Cerebellar cortex (tissue), 1 donor: ENCODE measurements at places on chromosomes 7 and 10.

GRCh38 chr10:6216916-6217315 lies 14.2 kb downstream of the PFKFB3 start:
- no peak for DNase-seq

- no peak for DNase-seq
Measured at GRCh38 chr10:52129410-52130178, 184.5 kb upstream of the DKK1 start.

- no peak for DNase-seq
Measured at GRCh38 chr7:96440328-96440727, 118.4 kb upstream of the SLC25A13 start.

DNA sequence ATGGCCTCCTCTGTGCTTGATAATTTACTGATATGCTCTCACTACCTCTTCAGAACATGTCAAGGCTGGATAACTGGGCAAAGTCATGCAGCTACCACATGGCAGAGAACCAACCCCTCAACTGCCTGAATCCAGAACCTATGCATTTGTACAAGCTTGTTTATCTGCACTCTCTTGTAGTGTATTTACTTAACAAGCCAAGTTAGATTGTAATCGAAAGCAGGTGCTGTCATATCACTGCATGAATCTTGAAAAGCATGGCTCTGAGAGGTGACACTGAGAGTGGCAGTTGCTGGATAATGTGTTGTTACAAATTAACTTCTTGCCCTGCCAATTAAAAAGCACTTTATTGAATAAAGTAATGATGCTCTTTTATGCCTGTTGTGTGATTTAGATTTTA lies 588.6 kb downstream of the NRG3 start:
- DNase-seq = no peak

- DNase-seq = no peak
Measured at GRCh38 chr7:41847151-41847550, 144.3 kb upstream of the INHBA start.

DNA sequence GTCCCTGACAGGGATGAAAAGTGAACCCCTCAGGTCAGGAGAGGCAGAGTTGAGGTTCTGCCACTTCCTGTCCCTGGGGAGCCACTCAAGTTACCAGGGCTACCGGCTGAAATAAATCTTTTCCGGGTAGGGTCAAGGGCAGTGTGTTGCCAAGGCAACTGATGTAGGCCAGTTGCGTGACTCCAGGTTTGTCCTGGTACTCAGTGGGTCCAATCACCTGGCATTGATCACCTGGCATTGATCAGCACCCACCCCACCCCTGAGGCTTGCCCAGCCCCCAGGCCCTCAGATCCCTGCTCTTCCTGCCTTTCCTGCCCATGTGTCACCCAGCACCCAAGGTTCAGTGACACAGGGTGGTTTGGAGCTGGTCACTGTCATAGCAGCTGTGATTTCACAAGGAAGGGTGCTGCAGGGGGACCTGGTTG lies 5.9 kb downstream of the SAP25 start:
- no peak for DNase-seq

DNA sequence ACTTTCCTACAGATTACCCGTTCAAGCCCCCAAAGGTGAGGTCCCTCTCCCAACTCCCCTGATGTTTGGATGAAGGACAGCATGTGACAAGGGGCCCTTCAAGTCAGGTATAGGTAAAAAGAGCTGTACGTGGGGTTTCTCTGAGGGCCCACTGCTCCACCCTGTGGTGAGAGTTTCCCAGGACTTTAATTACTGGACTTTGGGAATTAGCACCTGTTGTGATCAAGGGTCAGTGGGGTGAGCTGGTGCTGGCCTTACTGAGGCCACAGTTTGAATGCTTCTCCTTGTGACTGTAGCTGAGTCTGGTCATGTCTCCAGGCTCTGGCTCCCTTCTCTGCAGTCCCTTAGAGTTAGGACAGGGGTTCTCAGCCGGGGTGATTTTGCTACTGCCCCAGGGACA lies 16.8 kb downstream of the UBE2D4 start:
- no peak for DNase-seq

- DNase-seq = no peak
Measured at GRCh38 chr7:98418636-98419315, 17.9 kb upstream of the BAIAP2L1 start.

DNA sequence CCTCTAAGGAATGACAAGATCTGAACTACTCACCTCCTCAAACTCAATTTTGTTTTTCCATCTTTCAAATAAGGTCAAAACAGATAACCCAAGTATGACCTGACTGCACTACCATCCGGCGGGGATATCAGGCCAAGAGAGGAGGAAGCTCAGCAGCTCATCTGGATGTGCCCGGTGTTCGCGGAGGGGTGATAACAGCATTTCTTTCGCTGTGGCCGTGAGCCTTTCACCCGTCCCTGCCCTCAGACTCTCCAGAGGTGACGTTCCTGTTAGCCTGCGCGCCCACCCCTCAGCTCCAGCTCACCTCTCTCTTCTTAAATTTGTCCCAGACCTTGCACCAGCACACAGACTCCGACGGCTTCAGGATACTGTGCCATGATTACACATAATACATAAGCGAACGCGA lies 526 bp downstream of the ZNF248 start:
- DNase-seq = peak; percentile 35

DNA sequence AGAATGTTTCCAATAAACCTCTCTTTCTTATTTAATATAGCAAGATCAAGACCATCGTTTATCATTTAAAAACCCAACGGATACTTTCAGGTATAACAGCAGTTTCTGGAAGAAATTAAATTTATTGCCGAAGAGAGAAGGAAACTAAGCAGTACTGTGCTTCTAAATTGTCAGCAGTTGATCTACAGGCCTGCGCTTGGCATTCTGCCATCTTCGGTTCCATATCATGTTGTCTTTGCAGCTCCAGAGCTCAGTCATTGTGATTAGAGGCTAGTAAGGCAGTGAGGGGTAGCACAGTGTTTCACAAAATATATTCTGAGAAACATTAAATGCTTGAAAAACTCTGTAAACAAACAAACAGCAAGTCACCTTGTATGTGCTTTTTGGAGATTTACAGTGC lies 301.3 kb downstream of the REEP3 start:
- DNase-seq = no peak

DNA sequence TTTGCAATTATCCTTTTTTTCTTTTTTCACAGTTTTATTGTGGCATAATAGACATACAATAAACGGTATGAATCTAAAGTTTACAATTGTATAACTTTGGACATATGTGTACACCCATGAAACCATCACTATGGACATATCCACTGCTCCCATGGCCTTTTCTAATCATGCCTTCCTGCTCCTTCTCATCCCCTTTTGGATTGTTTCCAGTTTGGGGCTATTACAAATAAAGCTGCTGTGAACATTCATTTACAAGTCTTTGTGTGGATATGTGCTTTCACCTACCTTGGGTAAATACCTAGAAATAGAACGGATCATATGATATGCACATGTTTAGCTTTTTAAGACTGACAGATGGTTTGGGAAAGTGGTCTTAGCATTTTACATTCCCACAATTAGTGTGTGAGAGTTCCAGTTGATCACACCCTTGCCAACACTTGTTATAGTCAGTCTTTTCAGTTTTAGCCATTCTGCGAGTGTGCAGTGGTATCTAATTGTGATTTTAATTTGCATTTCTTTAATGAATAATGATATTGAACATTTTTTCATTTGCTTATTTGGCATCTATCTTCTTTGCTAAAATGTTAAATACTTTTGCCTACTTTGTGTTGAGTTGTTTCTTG lies 120.9 kb upstream of the KAT6B start:
- DNase-seq = no peak

DNA sequence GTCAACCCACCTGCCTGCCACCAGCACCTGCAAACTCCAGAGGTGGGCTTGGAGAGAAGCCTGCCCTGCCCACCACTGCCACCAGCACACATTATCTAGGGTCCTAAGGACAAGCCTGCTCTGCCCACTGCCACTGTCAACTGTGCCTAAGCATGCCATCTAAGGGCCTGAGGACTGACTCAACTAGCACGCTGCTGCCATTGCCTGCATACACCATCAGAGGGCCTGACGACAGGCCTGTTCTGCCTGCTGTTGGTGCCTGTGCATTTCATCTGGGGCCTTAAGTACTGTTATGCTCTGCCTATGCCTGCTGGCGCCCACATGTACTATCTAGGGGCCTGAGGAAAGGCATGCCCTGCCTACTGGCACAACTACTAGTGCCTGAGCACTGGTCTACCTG lies 27.0 kb upstream of the LRRD1 start:
- no peak for DNase-seq

GRCh38 chr10:16689227-16689626 lies 128.0 kb downstream of the RSU1 start:
- DNase-seq = no peak

DNA sequence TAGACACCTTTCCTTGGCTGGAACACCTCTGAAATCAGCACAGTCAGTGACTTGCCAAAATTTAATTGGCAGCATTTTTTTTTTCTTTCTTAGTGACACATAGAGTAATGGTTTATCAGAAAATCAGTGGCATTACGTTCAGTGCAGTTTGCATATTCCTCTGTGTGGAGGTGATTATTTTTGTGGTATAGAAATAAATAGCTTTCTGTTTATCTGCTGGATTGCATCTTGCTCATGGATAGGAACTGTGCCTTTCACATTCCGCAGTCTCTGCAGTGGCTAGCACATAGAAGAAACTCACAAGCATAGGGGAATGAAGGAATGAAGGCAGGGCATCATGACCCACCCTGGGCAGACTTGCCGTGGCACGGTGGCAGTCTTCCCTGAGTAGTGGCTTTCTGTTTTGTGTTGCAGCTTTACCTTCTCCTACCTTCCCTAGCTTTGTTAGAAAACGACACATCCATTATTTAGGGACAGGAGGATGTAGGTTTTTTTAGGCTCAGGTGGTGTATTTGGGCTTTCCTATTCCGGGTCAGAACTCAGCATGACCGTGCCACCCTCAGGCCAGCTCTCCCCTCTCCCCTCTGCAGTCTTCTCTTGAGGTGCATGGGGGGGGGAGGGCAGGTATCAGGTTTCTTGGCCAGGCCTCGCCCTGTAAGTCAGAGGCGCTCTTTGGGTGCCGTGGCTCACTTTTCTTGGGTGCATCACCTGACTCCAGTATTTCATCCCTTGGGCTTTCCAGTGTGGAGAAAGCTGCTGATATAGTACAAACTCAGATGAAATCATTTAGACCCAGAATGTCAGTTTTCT lies 112.5 kb upstream of the GJD4 start:
- DNase-seq = no peak

GRCh38 chr10:130764651-130765050 lies 546.9 kb downstream of the TCERG1L start:
- no peak for DNase-seq

GRCh38 chr10:6275022-6275997 lies 72.6 kb downstream of the PFKFB3 start:
- peak; percentile 14 for DNase-seq

- DNase-seq = no peak
Measured at GRCh38 chr7:97270280-97270679, 152.8 kb downstream of the SDHAF3 start.

- DNase-seq = no peak
Measured at GRCh38 chr7:66769833-66770512, 29.4 kb downstream of the RABGEF1 start.

DNA sequence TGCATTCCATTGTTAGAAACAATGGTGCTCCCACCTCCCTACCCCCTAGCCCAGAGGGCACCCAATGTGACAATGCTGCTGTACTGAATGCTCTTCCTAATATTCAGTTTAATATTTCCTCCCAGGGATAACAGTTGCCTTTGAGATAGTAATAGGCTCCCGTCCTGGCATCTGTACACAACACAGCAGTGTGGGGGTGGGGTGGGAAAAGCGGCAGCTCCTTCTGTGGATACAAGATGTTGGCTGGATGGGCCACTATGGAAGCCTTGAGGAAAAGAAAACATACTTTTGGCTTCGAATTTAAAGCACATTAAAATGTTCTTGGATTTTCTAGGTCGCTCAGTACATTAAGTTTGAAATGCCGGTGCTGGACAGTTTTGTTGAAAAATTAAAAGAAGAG lies 9.2 kb upstream of the ZNF22 start:
- no peak for DNase-seq

DNA sequence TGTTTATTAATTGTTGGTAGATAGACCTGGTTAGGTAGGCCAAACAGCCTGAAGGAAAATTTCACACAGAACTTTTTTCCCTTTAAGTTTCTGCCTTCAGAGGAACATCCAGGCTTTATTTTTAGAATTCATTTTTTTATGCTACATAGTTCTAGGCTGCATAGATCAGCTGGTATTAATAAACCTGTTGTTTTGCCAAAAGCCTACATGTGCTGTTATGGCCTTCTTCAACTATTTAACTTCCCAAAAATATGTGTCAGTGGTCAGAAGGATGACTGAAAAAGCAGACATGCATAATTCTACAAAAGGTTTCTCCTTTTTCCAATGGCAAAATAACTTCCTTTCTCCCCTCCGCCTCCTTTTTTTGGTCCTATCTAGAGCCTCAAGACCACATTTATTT lies 303.0 kb upstream of the DKK1 start:
- no peak for DNase-seq

- no peak for DNase-seq
Measured at GRCh38 chr7:113892818-113893217, 26.0 kb downstream of the PPP1R3A start.

GRCh38 chr7:145434811-145435210 lies 599.0 kb upstream of the TPK1 start:
- no peak for DNase-seq

- no peak for DNase-seq
Measured at GRCh38 chr10:71873582-71874211, 22.6 kb upstream of the PSAP start.

DNA sequence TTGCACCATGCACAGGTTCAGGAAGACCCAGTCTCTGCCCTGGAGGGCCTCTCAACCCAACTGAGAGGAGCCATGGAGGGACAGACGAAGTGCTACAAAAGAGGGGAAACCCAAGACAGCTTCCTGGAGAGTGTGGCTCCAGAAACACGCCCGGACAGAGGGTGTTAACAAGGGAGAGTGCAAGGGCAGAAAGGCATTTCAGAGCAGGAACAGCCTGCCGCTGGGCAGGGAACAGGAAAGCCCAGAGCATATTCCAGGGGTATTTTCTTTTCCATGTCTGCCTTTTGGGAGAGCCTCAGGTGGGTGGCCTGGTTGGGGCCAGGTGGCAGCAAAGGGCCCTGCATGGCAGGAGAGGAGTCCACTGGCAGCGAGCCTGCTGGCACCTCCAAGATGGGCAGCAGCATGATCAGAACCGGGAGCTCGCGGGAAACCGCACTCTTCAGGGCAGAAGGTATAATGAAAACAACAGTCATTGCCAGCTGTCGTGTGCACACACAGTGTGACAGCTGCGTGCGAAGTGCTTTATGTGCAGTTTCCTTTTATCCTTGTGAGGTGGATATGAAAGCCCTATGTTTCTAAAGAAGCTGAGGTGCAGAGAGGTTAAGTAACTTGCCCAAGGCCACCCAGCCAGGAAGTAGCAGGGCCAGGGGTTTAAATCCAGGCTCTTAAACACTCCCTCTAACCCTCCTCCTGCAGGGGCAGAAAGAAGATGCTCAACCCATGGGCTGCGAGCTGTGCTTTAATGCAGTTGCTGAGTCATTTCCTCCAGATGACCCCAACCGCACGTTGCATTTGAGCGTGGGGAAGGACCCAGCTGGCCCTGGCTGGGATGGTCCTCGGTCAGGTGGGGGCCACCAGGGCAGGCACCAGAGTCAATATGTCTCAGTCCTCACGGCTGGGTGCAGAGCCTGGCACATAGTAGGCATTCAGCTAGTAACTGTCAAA lies 128.6 kb downstream of the OAT start:
- peak; percentile 69 for DNase-seq

- no peak for DNase-seq
Measured at GRCh38 chr10:29957907-29958331, 101.5 kb downstream of the JCAD start.

- DNase-seq = no peak
Measured at GRCh38 chr7:44219371-44220045, 18.7 kb downstream of the YKT6 start.
